ENCODE measurements at places on chromosomes 5 and 9. TPM values are rescaled to one million over a fixed set of nuclear protein-coding genes. Genes with fewer than 3 reads are reported as not detected.

DNA sequence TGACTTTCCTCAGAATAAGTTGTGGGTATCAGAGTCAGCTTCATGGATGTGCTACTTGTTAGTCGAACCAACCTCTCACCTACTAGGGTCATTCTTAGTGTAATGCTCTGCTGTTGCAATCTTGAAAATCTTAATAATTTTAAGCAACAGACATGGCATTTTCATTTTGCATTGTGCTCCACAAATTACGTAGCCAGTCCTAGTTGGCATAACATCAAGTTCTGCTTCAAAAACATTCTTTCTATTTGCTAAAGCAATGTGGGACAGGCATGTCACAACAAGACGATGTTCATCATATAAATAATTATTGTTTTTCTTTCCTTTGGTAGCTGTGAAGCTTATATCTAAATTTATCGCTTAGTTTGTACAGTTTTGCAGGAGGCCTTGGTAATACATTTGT lies 39.3 kb upstream of the CDH12 start:
- H3K4me1 ChIP-seq: peaks cover 14% of the 10 kb centered on the region
- H3K27me3 ChIP-seq: no peaks in the 10 kb centered on the region
- no peak overlapping the region for H3K27ac ChIP-seq

- no peak for DNase-seq
- H3K27ac ChIP-seq: peak overlapping the region; percentile 69
- peaks cover 24% of the 10 kb centered on the region for H3K27me3 ChIP-seq
- H3K4me3 ChIP-seq: no peak overlapping the region
- peaks cover 29% of the 10 kb centered on the region for H3K4me1 ChIP-seq
These were observed 33.4 kb upstream of the TTC1 start for GRCh38 chr5:159975462-159976019.

- H3K27me3 ChIP-seq: peaks cover 3% of the 10 kb centered on the region
- no peak overlapping the region for H3K27ac ChIP-seq
- peaks cover 2% of the 10 kb centered on the region for H3K4me1 ChIP-seq
- peaks cover 3% of the 10 kb centered on the region for H3K36me3 ChIP-seq
- peak; percentile 80 for DNase-seq
These were observed 6.2 kb downstream of the SEMA4D start for GRCh38 chr9:89491694-89492093.

DNA sequence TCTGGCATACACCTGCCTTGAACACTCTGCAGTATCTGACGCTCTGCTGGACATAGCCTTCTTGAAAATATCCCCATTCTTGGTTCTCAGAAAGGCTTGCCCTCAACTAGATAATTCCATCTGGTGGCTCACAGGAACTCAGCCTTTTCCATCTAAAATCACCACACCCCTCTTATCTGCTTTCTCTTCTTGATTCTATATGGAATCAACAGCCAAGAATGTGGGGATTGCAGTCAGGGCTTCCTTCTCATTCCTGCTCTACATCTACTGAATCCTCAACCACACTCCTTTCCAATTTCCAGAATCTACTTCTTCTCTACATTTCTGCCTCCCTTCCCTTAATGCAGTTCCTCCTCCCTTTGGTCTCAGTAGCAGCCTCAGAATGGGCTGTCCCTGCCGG lies 170.1 kb downstream of the SEMA5A start:
- H3K36me3 ChIP-seq: peaks cover 31% of the 10 kb centered on the region
- H3K4me1 ChIP-seq: peaks cover 17% of the 10 kb centered on the region
- DNase-seq: no peak
- H3K27me3 ChIP-seq: no peaks in the 10 kb centered on the region
- H3K4me3 ChIP-seq: no peak overlapping the region
- peak overlapping the region; percentile 25 for H3K27ac ChIP-seq

Gene DMRTA1
- total RNA-seq: 5.2 TPM

Gene AFF4
- total RNA-seq: 104 TPM

DNA sequence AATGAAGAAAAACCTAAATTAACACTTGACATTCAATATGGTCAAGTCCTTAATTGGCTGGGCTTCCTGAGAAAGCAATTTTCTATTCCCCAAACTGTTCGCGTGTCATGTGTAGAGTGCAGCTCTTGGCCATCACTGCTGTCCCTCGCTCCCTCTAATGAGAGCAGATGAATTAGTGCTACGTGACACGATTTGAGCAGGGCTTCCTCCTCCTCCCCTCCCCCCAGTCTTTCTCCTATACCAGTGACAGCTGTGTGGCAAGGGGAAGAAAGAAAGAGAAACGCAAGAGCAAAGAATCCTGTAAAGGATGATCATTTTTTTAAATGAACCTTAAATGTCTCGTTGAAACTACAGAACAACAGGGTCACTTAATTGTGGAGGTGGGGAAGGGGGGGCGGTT lies 159.6 kb downstream of the BNC2 start:
- no peaks in the 10 kb centered on the region for H3K27me3 ChIP-seq
- H3K27ac ChIP-seq: peak overlapping the region; percentile 17
- DNase-seq: no peak

GRCh38 chr5:84036842-84037241 lies 316.2 kb upstream of the HAPLN1 start:
- H3K36me3 ChIP-seq: peaks cover 12% of the 10 kb centered on the region
- no peaks in the 10 kb centered on the region for H3K27me3 ChIP-seq
- H3K4me1 ChIP-seq: peaks cover 38% of the 10 kb centered on the region
- H3K4me3 ChIP-seq: no peak overlapping the region
- no peak for DNase-seq
- H3K27ac ChIP-seq: no peak overlapping the region

GRCh38 chr5:135835766-135836165 lies 1.3 kb downstream of the SLC25A48 start:
- peaks cover 12% of the 10 kb centered on the region for H3K4me1 ChIP-seq
- no peak overlapping the region for H3K4me3 ChIP-seq
- H3K36me3 ChIP-seq: peaks cover 5% of the 10 kb centered on the region
- DNase-seq: peak; percentile 60
- peaks cover 72% of the 10 kb centered on the region for H3K27me3 ChIP-seq
- H3K27ac ChIP-seq: no peak overlapping the region

DNA sequence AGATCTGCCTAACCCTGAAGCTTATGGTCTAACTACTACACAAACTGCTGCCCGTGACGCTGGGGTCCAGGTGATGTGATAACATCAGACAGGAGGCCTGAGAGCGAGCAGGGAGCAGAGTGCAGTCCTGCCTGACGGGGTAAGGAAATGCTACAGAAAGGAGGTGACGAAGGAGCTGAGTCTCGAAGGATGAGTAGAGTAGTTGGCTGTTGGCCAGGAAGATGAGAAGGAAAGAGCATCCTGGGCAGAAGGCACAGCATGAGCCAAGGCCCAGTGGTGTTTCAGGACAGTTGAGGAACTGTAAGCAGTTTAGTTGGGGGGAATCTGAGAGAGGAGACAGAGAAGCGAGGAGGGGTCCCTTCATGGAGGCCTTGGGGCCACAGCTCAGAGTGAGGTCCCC lies 136.0 kb upstream of the TBC1D2 start:
- no peak overlapping the region for H3K27ac ChIP-seq
- peaks cover 23% of the 10 kb centered on the region for H3K27me3 ChIP-seq
- no peak overlapping the region for H3K4me3 ChIP-seq

- no peak for DNase-seq
- peaks cover 14% of the 10 kb centered on the region for H3K36me3 ChIP-seq
- H3K4me3 ChIP-seq: no peak overlapping the region
These were observed 346.0 kb downstream of the KDM4C start for GRCh38 chr9:7103771-7104170.

- no peaks in the 10 kb centered on the region for H3K36me3 ChIP-seq
- peaks cover 11% of the 10 kb centered on the region for H3K4me1 ChIP-seq
- no peak for DNase-seq
- no peak overlapping the region for H3K27ac ChIP-seq
- H3K4me3 ChIP-seq: no peak overlapping the region
These were observed 116.9 kb upstream of the ARRDC3 start for GRCh38 chr5:91499943-91500531.

DNA sequence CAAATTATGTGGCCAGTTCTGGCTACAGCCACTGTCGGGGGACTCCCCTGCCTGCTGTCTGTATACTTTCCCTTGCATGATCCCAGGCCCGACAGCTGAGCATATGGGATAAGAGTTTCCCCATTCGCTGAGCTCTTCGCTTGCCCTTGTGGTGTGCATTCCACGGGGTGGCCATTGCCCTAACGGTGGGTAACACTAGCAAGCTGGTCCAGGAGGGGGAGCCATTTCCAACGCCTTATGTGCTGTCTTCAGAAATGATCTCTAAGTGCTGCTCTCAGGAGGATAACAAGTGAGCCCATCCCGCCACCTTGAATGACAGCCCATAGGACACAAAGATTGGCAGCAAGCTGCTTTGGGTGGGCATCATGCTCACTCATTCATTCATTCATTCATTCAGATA lies 190.9 kb downstream of the FSTL4 start:
- no peaks in the 10 kb centered on the region for H3K36me3 ChIP-seq
- H3K27ac ChIP-seq: no peak overlapping the region
- peaks cover 9% of the 10 kb centered on the region for H3K4me1 ChIP-seq

DNA sequence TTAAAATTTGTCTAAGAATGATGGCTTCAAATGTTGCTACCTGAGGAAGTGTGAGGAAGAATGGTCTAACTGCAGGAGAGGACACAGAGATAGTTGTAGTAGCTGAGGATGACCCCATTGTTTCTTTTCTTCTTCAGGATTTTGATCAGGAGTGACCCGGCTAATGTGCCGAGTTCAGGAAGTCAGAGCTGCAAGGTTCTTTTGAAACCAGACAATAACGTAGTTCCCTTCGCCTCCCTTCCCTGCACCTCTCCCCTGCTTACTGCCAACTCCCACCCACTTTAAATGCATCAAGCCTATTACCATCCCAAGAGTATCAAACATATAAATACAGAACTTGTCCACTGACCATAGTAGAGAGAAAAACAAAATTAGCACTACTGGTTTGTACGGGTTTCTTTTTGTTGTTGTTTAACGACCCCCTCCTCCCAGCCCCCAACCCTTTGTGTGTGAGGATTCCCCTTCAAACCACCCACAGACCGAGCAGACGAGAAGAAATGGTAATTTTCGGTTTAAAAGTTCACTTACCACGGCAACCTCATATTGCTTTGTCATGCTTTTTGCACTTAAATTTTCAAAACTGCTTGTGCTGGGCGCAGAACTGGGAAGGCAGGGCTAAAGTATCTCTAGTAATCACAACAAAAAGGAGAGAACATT lies 23.5 kb upstream of the ELAVL2 start:
- H3K36me3 ChIP-seq: no peaks in the 10 kb centered on the region
- H3K27ac ChIP-seq: no peak overlapping the region
- peaks cover 20% of the 10 kb centered on the region for H3K4me1 ChIP-seq
- peak overlapping the region; percentile 26 for H3K4me3 ChIP-seq

DNA sequence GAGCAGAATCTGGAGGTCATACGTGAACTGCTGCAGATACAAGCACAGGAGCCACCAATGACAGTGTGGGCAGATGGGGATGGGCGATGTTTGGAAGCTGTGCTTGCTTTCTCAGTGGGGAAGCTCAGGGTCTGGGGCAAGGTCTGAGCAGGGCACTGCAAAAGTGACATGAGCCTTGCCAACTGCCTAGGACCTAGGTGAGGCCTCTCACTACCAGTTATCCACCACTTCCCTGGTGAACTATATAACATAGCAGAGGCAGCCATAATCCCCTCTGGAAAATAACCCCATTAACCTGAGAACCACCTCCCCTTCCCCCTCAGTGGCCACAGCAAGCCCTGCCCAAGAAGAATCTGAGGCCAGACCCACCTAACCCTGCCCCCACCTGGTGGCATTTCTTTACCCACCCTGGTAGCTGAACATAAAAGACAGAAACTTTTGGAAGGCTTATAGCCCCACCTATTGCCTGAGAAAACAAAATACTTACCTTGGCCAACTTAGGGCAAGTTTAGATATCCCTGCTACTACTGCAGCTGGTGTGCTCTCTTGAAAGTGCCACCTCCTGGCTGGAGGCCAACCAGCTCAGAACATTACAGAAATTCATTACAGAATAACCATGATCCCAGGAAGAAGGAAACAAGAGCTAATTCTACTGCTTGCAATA lies 18.8 kb upstream of the SPEF2 start:
- H3K4me3 ChIP-seq: no peak overlapping the region
- peaks cover 32% of the 10 kb centered on the region for H3K27me3 ChIP-seq
- H3K27ac ChIP-seq: no peak overlapping the region
- H3K4me1 ChIP-seq: no peaks in the 10 kb centered on the region

Gene TMEM232
- 3.8 TPM for total RNA-seq

- no peak overlapping the region for H3K27ac ChIP-seq
- no peak for DNase-seq
- H3K4me1 ChIP-seq: no peaks in the 10 kb centered on the region
- H3K36me3 ChIP-seq: peaks cover 13% of the 10 kb centered on the region
- no peak overlapping the region for H3K4me3 ChIP-seq
These were observed 15.1 kb downstream of the AUH start for GRCh38 chr9:91346644-91347043.

Gene DNM1
- 87.0 TPM for total RNA-seq

GRCh38 chr5:39475881-39476842 lies 51.4 kb upstream of the DAB2 start:
- H3K36me3 ChIP-seq: no peaks in the 10 kb centered on the region
- H3K4me1 ChIP-seq: peaks cover 68% of the 10 kb centered on the region
- DNase-seq: no peak
- H3K27me3 ChIP-seq: no peaks in the 10 kb centered on the region
- no peak overlapping the region for H3K4me3 ChIP-seq

GRCh38 chr5:158023266-158023665 lies 164.3 kb upstream of the CLINT1 start:
- H3K27me3 ChIP-seq: no peaks in the 10 kb centered on the region
- H3K4me1 ChIP-seq: peaks cover 30% of the 10 kb centered on the region
- H3K36me3 ChIP-seq: no peaks in the 10 kb centered on the region
- no peak overlapping the region for H3K4me3 ChIP-seq

Gene TPPP
- total RNA-seq: 0.07 TPM

DNA sequence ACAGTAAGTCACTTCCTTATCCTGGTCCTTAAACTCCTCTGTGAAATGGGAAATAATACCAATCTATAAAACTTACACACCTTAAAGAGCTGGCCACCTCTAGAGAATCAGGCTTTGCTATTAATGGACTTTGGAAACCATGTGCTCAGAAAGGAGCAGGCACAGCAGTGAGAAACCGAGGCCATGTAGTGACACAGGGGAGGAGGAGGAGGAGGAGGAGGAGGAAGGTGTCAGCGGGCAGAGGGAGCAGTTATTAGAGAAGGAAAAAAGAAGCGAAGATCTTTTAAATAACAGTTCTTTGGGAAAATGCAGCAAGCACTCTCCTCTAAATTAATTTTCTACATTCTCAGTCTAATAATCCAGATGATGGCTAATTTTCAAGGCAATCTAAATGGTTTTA lies 38.0 kb downstream of the SUSD1 start:
- H3K36me3 ChIP-seq: peaks cover 17% of the 10 kb centered on the region
- no peak overlapping the region for H3K27ac ChIP-seq
- H3K4me3 ChIP-seq: no peak overlapping the region
- peaks cover 6% of the 10 kb centered on the region for H3K4me1 ChIP-seq

DNA sequence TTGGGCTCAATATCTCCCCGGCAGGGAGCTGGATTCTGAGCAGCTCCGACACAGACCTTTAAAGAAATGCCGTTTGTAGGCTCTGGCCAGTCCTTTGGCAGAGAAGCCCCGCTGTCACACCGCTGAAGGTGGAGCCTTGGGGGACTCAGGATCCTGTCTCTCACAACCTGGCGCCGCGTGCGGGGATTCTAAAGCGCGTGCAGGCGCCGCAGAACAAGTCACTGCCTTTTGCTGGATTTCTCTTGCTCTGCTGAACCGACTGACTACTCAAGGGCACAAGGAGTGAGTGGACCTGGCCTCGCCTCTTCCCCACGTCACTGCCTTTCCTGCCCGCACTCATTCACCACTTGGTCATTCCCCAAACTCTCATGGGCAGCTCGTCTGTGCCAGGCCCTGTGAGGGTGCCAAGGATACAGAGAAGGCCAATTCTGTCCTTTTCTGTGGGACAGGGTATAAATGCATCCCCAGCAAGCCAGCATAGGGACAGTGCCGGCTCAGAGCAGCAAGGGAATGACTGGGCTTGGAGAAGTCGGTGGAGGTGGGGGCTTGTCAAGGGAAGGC lies 69.3 kb downstream of the CRB2 start:
- H3K36me3 ChIP-seq: peaks cover 25% of the 10 kb centered on the region
- DNase-seq: no peak
- H3K4me3 ChIP-seq: no peak overlapping the region
- no peak overlapping the region for H3K27ac ChIP-seq
- no peaks in the 10 kb centered on the region for H3K27me3 ChIP-seq

Gene CMBL
- total RNA-seq: 20.5 TPM

Gene PALM2AKAP2
- total RNA-seq: 46.3 TPM

Measured in chondrocyte (in vitro differentiated cells).